NCI-H1048 (cell line): ENCODE measurements at places on chromosomes 11 and 22.

- no peak for DNase-seq
These were observed 943.7 kb downstream of the METTL15 start for GRCh38 chr11:29051935-29052334.

DNA sequence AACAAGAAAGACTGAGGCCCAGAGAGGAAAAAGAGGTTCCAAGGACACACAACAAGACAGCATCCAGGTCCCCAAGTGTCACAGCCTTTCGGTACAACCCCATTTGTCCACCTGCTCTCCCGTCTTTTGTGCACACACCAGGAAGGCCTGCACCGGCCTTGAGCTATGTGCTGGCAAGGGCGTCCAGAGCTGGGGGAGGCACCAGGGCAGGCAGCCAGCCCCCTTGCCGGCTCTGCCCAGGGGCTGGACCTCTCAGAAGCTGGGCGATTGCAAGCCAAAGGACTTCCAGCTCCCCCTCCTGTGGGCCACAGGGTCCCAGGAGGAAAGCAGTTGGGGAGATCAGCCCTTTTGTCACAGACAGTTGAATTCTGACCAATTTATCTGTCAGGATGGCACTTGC lies 210.5 kb downstream of the MN1 start:
- no peak for DNase-seq

GRCh38 chr22:50238755-50239154 lies 6.1 kb downstream of the TUBGCP6 start:
- DNase-seq: no peak

DNA sequence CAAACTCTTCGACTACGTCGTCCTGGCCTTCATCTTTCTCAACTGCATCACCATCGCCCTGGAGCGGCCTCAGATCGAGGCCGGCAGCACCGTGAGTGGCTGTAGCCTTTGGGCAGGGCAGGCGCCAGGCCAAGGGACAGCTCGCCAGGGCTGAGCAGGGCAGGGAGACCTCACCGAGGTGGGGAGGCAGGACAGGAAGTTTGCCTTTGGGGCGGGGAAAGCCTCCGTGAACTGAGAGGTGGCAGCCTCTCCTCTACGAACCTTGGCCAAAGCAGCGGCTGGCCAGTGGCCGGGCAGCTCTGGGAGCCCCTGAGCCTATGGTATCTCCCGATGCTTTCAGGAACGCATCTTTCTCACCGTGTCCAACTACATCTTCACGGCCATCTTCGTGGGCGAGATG lies 93.2 kb downstream of the CACNA1I start:
- DNase-seq: no peak

GRCh38 chr11:15621565-15621964 lies 506.8 kb downstream of the INSC start:
- DNase-seq: no peak

GRCh38 chr11:79406376-79406775 lies 34.5 kb downstream of the TENM4 start:
- no peak for DNase-seq

- DNase-seq: no peak
These were observed 43.3 kb downstream of the SNX19 start for GRCh38 chr11:130872981-130873380.

DNA sequence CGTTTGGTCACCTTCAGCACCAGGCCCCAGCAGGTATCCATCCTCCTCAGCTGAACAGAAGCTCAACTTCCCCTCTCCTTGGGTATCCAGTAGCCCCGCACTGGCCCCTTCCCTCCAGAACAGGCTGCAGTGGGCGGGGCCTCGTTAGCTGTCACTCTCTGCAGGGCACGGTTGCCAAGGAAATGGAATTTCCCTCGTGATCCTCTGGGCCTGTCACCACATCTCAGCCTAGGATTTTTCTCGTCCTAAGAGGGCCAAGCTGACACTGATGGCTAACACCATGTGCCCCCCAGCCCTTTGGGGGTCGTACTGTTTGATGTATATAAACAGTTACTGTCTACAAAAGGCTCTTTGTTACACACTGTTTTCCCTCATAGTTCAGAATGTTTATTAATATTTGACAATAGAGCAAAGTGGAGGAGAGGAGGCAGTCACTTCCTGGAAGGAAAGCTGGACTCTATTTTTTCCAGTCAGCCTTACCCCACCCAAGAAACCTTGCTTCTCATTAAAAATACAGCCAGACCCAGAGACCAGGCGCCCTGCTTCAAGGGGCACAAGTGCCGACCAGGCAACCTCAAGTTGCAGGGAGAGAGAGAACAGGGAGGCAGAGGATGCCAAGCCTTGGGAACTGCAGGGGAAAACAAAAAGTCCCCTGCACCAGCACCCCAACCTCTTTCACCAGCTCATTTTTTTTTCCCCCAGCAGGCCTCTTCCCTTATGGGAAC lies 44.5 kb downstream of the FEZ1 start:
- DNase-seq: no peak

DNA sequence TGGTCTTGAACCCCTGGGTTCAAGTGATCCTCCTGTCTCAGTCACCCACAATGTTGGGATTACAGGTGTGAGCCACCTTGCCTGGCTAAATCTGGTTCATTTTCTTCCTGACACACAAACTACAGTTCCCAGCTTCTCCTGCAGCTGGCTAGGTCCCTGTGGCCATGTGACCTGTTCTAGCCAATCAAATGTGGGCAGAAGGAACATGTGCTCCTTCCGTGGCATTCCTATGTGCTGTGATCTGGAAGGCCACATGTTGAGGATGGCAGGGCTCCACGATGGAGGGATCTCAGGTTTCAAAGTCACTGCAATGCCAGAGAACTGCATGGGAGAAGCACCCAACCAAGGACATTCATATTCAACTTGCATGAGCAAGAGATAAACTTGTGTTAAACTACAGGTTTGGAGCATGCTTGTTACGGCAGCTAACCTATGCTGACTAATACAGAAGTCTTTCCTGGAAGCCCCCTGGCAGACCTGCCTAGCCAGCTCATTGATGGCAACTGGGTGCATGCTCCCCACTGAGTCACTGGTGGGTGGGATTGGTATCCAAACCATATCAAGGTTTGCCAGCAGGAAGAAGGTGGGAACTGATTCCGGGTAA lies 86.0 kb downstream of the RPS6KA4 start:
- DNase-seq: no peak

- DNase-seq: no peak
These were observed 1.8 kb downstream of the TMEM179B start for GRCh38 chr11:62788991-62789390.
